Fibroblast of pulmonary artery (primary cell): ENCODE measurements at places on chromosomes 7 and 10.

GRCh38 chr10:25614652-25615051 is 319.4 kb upstream of the MYO3A start:
- DNase-seq = peak; percentile 34

GRCh38 chr7:112723416-112723815 is 66.8 kb downstream of the TMEM168 start:
- peak; percentile 16 for DNase-seq

DNA sequence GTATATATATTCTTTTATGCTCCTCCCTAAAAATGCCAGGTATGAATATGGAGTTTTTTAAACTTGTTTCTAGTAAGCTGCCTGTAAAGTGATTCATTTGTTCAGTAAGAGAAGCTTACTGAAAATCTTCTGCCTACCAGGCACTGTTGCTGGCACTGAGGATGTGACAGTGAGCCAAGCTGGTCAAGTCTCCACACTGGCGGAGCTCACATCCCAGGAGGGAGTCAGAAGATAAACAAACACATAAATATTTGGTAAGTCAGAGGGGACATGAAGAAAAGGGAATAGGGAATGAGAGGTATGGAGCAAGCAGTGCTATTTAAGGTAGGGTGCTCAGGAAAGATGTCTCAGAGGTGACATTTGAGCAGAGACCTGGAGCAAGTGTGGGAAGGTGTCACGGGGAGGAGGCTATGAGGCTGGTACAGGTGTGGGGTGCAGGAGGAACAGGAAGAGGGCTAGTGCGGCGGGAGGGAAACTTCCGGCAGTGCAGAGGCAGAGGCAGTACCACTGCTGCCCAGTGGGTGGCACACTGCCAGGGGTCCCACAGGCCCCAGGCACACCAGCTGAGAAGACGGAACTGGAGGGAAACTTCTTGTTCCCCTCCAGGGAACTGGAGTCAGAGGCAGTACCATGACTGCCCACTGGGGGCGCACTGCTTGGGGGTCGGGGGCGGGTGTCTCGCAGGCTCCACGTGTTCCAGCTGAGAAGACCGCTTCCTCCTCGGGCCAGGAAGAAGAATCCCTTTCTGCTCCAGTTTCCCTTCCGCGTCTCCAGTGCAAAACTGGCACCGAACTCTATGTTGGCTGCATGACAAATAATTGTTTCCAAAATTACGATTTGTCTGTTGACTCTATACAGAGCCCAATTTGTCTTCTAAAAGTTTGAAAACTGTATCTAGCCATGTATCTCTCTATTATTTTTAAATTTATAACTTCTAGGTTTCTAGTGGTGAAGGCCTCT is 161.0 kb downstream of the TEX36 start:
- DNase-seq = no peak

- DNase-seq = no peak
These were observed at the start of gene PPP1R17 for GRCh38 chr7:31687024-31687748. Gene PPP1R17, plus strand, starts transcription at chr7:31687215. Its CDS starts 5,227 bp downstream, at chr7:31692442.

GRCh38 chr7:144835155-144835611 is 670 bp downstream of the TPK1 start:
- DNase-seq = peak; percentile 59

- no peak for DNase-seq
These were observed 80.1 kb downstream of the EMX2 start for GRCh38 chr10:117622471-117623184.

GRCh38 chr10:97210543-97210960 is 24.8 kb upstream of the SLIT1 start:
- peak; percentile 82 for DNase-seq

DNA sequence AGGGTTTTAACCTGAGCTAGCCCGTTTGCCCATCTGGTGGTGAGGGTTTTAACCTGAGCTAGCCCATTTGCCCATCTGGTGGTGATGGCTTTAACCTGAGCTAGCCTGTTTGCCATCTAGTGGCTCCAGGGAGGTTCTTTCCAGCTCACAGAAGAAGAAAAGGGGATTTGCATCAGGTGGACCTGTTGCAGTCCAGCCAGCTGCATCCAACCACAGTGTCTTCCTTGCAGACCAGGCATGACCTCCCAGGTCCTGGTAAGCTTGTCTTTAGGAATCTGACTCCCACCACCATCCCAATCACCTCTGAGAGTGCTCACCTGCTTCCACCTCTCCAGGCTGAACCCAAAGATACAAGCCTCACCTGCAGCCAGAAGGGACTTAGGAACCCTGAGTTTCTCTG is 62.4 kb upstream of the EMX2 start:
- no peak for DNase-seq

- DNase-seq = peak; percentile 74
These were observed 458.8 kb downstream of the SORCS1 start for GRCh38 chr10:106705681-106706100.
